ENCODE measurements at places on chromosomes 6 and 20.

DNA sequence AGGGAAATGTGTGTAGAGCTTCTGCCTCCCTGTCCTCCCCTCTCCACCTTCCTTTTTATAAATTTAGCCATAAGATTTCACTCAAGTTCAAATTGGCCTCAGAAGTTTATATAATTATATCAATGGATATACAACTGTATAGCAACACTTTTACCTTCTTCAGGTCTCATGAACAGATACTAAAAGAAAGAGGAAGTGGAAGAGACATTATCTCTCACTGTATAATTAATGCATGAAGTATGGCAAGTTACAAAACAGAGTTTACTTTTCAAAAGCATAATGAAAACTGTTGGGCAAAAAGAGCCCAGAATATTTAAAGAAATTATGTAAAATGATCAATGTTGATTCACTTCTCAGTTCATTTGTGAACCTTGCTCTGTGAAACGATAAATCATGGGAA is 99.7 kb downstream of the PDE7B start:
- DNase-seq, result no peak

DNA sequence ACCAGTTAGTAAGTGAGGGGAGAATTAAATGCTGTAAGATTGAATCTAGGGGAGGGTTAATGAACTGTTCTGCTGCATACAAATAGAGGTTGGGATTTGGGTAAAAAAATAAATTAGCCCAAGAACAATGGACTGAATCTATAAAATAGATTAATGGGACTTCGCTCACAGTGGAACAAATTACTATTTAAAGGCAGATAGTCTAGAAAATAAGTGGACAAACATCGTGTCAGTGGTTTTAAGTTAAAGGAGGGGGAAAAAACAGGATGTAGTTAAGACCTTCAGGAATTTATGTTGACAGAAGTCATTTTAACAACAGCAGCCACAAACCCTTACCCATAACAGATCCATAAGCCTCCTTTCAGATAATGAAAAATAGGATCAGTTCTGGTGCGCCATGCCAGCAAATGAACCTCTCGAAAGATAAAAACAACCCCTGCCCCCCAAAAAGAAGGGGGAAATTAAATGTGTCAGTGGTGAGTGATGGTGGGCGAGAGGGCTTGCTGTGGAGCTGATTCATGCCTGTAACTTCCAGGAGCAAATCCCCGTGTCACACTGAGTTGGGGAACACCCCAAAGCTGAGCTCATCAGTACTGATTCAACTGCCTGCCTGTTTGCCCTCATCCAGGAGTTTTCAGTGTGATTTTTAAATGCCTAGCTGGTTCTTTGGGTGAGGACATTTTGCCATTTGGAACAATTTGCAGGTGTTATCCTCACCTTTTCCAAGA is 86.8 kb downstream of the PPP1R14C start:
- peak; percentile 69 for DNase-seq

DNA sequence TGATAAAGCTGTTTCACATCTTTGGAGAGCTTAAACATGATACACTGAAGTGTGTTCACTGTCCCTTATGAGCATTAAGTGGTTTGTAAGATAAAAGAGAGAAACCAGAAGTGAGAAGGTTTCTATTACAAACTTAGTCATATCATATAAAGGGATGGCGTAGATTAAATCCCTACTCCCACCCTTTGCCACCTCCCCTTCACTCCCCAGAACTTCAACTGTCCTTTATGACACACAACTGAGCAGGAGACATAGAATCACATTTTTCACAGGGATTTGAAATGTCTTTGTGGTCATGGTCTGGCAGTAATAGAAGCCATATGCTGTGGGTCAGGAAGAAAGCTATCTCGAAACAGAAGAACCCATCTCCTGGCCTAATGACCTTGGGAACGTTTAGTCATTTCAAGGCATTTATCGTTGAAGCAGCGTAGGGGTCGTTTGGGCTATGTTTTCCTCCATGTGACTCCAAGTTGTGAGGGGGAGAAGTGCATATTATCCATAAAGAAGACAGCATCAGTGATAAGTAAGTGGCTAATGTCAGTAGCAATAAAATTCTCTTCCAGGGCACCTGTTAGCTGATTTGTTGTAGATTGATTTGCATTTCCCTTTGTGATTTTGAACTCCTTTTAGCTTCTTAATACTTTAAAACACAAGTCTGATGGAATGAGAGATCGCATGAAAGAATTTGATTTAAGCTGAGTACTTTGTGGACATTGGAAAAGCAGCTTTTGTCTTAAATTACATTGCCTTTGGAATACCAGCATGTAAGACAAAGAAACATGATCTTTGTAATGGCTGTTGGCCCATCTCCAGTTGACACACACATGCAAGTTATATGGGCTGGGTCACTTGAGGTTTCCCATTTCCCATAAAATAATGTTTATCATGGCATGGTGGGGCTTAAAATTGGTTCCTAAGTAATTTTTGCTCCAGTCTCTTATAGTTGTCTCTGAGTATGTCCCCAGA is 501.5 kb upstream of the FLRT3 start:
- DNase-seq, result no peak

DNA sequence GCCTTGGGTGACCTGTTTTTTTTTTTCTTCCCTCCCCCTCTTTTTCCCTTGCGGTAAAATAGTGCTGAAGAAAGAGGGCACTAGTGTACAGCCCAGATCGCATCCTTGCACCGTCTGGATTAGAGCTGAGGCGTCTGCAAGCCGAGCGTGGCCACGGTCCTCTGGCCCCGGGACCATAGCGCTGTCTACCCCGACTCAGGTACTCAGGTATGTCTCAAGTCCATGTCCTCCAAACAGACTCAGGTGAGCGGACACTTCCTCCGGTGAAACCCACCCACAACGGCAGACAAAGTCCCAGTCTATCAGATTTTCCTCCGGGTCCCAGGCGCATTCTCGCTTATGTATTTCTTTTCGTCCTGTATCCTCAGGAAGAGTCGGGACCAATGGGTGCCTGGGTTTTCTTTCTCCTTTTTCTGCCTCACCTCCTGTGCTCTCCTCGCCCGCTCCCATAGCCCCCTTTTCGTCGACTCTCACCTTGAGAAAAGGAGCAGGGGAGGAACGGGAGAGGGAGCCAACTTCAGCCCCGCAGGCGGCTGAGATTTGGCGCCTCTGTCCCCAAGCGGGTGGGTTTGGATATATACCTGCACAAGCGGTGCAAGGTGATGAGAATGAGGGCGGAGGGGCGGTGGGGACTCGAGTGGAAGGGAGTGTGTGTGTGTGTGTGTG is 1.1 kb upstream of the GRM1 start:
- no peak for DNase-seq

GRCh38 chr6:43608310-43608763 is 20.7 kb downstream of the GTPBP2 start:
- peak; percentile 80 for DNase-seq

GRCh38 chr6:54719131-54719530 is 127.4 kb upstream of the FAM83B start:
- DNase-seq, result no peak

- DNase-seq, result no peak
Measured at GRCh38 chr6:154690857-154691256, 42.4 kb upstream of the SCAF8 start.

GRCh38 chr6:89689732-89690131 is 51.2 kb upstream of the LYRM2 start:
- no peak for DNase-seq

Data from islet precursor cell (in vitro differentiated cells).